T-helper 17 cell (primary cell): ENCODE measurements at places on chromosomes 5 and 9. TPM values are rescaled to one million over a fixed set of nuclear protein-coding genes. Genes with fewer than 3 reads are reported as not detected.
A peak's percentile ranks its signal among the peaks of the same experiment; 100 is the strongest.

SEMA4D gene
- total RNA-seq: 312 TPM

FGD3 gene
- 160 TPM for total RNA-seq

- H3K27me3 ChIP-seq: no peaks in the 10 kb centered on the region
- peak overlapping the region; percentile 49 for H3K27ac ChIP-seq
- H3K4me1 ChIP-seq: peaks cover 15% of the 10 kb centered on the region
- peak overlapping the region; percentile 19 for H3K4me3 ChIP-seq
Measured at GRCh38 chr5:150789943-150790611, 11.5 kb downstream of the SMIM3 start.

- H3K36me3 ChIP-seq: peaks cover 26% of the 10 kb centered on the region
- no peak for DNase-seq
- no peak overlapping the region for H3K4me3 ChIP-seq
- peak overlapping the region; percentile 62 for H3K27ac ChIP-seq
- peaks cover 11% of the 10 kb centered on the region for H3K4me1 ChIP-seq
Measured at GRCh38 chr5:169705322-169705721, 68.2 kb downstream of the DOCK2 start.

GRCh38 chr9:86308687-86309086, 26.3 kb upstream of the ISCA1 start:
- no peaks in the 10 kb centered on the region for H3K27me3 ChIP-seq
- H3K36me3 ChIP-seq: peaks cover 10% of the 10 kb centered on the region

- H3K4me1 ChIP-seq: no peaks in the 10 kb centered on the region
- H3K36me3 ChIP-seq: no peaks in the 10 kb centered on the region
- H3K27me3 ChIP-seq: peaks cover 10% of the 10 kb centered on the region
- H3K27ac ChIP-seq: no peak overlapping the region
- no peak for DNase-seq
- no peak overlapping the region for H3K4me3 ChIP-seq
Measured at GRCh38 chr5:14628346-14628745, 36.2 kb upstream of the OTULIN start.

DNA sequence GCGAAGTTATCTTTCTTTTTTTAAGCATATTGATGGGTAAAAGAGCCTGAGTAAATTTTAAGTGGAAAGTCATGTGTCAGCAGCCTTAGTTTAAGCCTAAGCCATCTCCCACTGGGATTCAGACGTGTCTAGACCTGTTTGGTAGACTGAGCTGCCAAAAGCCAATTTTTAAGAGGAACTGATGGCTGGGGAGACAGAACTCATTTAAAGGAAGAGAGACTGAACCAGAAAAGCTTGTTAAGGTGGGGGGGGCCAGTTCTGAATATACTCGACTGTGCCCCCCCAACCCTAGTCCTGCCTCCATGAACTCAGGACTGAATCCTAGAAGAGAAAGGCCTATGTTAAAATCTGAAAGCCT, 58.3 kb upstream of the PLPP1 start:
- H3K27me3 ChIP-seq: no peaks in the 10 kb centered on the region
- no peaks in the 10 kb centered on the region for H3K4me1 ChIP-seq
- H3K36me3 ChIP-seq: peaks cover under 1% of the 10 kb centered on the region
- no peak for DNase-seq

DNA sequence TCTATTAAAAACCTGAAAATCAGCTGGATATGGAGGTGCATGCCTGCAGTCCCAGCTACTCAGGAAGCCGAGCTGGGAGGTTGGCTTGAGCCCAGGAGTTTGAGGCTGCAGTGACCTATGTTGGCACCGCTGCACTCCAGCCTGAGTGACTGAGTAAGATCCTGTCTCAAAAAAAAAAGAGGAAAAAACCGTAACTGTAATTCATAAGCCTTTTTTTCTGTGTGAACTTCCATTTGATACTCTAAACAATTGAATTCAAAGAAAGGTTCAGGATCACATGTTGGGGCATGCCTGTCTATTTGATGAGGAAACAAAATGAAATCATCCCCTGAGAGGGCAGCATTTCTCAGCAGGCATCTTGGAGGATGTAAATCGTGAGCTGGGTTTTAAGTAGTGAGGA, 38.8 kb downstream of the ITGA2 start:
- peaks cover 2% of the 10 kb centered on the region for H3K36me3 ChIP-seq
- H3K27me3 ChIP-seq: no peaks in the 10 kb centered on the region
- H3K4me1 ChIP-seq: peaks cover 11% of the 10 kb centered on the region
- H3K27ac ChIP-seq: no peak overlapping the region

DNA sequence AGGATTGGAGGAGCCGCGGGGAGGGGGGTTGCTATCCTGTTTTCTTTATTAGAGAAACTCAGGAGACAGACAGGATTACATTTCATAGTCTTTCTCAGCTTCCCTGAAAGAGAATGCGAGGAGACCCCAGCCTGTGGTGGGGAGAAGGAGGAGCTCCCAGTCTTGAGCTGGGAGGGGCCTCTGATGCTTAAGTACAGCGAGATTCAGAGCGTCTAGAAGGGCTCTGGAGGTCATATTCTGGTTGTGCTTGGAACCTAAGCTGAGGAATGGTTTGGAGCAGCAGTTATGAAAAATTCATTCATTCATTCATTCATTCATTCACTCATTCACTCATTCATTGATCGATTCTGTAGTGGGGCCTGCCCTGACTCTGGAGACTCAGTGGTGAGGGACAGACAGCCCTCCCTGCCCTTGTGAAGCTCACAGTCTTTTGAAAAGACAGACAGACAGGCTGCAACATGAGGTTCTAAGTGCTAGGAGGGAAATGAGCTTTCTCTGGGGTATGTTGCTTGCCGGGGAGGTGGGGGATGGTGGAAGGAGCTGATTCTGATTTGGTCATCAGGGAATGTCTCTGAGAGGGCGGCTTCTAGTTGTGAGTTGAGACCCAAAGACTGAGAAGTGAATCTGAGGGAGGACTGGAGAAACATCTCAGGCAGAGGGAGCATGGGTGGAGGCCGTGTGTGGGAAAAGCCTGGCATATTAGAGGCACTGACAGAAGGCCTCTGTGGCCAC, 2.5 kb upstream of the SPRY4 start:
- H3K4me3 ChIP-seq: no peak overlapping the region
- peaks cover 42% of the 10 kb centered on the region for H3K27me3 ChIP-seq
- peaks cover 22% of the 10 kb centered on the region for H3K4me1 ChIP-seq
- no peak for DNase-seq
- H3K27ac ChIP-seq: no peak overlapping the region
- H3K36me3 ChIP-seq: no peaks in the 10 kb centered on the region

DNA sequence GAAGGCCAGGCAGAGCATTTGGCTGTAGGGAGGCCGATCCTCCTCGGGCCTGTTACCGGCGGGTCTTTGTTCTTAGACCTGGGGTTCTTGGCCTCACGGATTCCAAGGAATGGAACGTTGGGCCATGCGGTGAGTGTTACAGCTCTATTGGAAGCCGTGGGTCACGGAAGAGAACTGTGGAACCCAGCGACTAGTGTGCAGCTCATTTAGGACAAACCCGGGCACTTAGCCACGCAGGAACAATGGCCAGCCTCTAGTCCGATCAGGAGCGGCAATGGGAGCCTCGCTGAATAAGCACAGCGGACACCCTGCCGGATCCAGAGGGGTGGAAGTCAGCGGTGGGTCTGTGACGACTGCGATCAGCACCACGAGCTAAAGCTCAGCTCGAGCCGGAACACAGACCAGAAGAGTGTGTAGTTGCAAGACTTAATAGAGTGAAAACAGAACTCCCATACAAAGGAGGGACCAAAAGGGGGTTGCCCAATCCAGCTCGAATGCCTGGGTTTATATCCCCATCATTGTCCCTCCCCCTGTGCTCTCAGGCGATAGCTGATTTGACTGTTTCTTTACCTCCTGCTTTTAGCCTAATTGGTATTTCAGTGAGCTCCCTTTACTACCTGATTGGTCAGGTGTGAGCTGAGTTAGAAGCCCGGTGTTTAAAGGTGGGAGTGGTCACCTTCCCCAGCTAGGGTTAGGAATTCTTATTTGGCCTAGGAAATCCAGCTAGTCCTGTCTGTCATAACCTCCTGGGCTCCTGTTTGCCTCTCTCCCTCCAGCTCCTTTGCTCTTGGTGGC, 53.7 kb upstream of the RPL26L1 start:
- peaks cover 9% of the 10 kb centered on the region for H3K4me1 ChIP-seq
- peaks cover 7% of the 10 kb centered on the region for H3K36me3 ChIP-seq
- H3K27ac ChIP-seq: peak overlapping the region; percentile 60
- H3K27me3 ChIP-seq: no peaks in the 10 kb centered on the region

- no peaks in the 10 kb centered on the region for H3K27me3 ChIP-seq
- no peak for DNase-seq
- no peak overlapping the region for H3K27ac ChIP-seq
- H3K36me3 ChIP-seq: peaks cover 4% of the 10 kb centered on the region
- no peaks in the 10 kb centered on the region for H3K4me1 ChIP-seq
- no peak overlapping the region for H3K4me3 ChIP-seq
Measured at GRCh38 chr5:80474929-80475328, 13.0 kb upstream of the FAM151B start.

DNA sequence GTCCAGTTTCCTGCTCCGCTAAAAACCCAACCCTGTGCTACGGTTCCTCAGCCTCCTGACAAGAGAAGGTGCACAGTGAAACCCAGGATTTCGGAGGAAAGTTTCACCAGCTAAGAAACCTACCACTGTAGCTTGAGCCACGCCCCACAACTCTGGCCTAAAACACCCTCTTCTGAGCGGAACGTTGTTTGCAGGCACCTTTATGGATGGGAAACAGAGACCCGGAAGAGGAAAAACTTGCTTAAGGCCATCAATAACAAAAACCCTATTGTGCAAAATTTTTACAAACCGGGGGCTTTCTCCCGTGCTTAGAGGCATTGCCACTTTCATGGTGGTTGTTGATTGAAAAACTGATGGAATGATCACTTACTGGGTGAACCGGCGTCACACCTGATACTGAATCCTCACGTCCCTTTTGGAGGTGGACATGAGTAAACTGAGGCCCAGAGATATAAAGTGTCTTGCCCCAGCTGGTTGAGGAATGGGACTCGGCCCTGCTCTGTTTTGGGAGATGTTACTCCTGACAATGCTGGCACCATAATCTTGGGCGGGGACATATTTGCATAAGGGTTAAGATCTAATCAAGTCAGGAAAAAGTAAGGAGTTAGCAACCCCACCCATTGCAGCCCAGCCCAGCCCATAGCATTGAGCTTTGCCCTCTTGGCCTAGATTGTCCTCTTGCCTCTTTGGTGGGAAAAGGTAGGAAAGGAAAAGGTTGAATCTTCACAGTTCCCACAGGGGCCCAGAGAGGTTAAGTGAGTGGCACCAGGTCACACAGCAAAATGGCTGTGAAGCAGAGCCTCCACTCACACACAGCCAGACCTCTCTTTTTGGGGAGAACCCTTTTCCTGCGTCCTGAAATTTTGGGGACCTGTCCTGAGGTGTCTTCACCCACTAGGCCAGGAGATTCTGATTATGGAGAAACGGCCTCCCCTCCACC, 23.2 kb upstream of the PTGS1 start:
- peak overlapping the region; percentile 84 for H3K4me3 ChIP-seq
- H3K36me3 ChIP-seq: no peaks in the 10 kb centered on the region
- no peak overlapping the region for H3K27ac ChIP-seq
- no peak for DNase-seq
- H3K27me3 ChIP-seq: peaks cover 67% of the 10 kb centered on the region

DNA sequence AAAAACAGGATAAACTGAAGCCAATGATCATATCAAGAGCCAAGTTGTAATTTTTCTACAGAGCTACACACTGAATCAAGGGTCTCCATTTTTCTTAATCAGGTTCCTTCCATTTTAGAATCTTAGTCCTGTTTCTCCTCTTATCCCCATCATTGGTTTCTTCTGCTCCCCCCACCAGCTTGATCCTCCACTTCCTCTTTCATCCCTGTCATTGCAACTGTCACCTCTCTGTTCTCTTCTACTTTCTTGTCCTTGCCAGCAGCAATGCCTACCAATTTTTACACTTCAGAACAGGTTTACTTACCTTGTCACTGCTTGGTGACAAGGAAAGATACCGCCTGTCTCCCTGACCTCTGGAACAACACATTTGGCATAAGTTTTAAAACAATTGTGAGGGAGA, 97.3 kb downstream of the CFAP90 start:
- peaks cover 79% of the 10 kb centered on the region for H3K27me3 ChIP-seq
- H3K4me3 ChIP-seq: no peak overlapping the region
- H3K4me1 ChIP-seq: peaks cover 4% of the 10 kb centered on the region
- H3K36me3 ChIP-seq: peaks cover 5% of the 10 kb centered on the region
- DNase-seq: no peak

- H3K27me3 ChIP-seq: peaks cover 33% of the 10 kb centered on the region
- no peak overlapping the region for H3K27ac ChIP-seq
- H3K36me3 ChIP-seq: no peaks in the 10 kb centered on the region
Measured at GRCh38 chr9:99403371-99403770, 181.3 kb downstream of the SEC61B start.

DNA sequence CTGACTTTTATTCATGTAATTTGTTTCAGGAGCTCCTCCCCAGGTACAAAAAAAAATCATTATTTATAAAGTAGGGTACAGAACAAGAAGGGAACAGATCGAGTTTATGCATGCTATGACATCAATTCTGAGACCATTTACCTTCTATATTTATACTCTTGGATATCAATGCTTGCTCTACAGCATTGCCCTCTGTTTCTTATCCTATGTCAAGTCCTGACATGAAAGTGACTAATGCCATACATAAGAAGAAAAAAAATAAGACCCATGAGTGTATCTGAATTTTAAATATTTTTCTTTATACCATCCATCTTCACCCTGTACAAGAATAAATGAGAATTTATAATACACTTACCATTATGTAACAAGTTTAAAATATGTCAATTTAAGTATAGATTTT, 2016.3 kb upstream of the CDH9 start:
- H3K4me3 ChIP-seq: no peak overlapping the region
- H3K36me3 ChIP-seq: no peaks in the 10 kb centered on the region
- no peaks in the 10 kb centered on the region for H3K4me1 ChIP-seq

DNA sequence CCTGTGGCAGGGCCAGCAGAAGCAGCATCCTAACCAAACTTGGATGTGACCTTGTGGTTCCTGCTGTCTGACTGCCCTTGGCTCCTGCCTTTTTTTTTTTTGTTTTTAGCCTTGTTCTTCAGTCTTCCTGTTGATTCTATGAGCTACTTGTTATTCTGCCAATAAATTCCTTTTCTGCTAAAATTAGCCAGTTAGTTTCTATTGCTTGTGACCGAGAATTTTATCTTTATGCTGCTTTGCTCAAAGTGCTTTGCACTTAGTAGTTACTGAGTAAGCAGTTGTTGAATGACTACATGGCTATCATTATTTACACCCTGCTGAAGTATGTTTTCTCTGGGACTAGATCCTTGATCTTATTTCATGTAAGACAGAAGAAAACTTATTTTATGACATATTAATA, 20.8 kb upstream of the ATG10 start:
- peaks cover 4% of the 10 kb centered on the region for H3K36me3 ChIP-seq
- no peak overlapping the region for H3K4me3 ChIP-seq
- H3K27me3 ChIP-seq: no peaks in the 10 kb centered on the region
- no peaks in the 10 kb centered on the region for H3K4me1 ChIP-seq

- peaks cover 14% of the 10 kb centered on the region for H3K27me3 ChIP-seq
- DNase-seq: no peak
- no peak overlapping the region for H3K4me3 ChIP-seq
- H3K36me3 ChIP-seq: no peaks in the 10 kb centered on the region
- peaks cover 20% of the 10 kb centered on the region for H3K4me1 ChIP-seq
- H3K27ac ChIP-seq: no peak overlapping the region
Measured at GRCh38 chr5:44807269-44807668, 1.5 kb upstream of the MRPS30 start.

DNA sequence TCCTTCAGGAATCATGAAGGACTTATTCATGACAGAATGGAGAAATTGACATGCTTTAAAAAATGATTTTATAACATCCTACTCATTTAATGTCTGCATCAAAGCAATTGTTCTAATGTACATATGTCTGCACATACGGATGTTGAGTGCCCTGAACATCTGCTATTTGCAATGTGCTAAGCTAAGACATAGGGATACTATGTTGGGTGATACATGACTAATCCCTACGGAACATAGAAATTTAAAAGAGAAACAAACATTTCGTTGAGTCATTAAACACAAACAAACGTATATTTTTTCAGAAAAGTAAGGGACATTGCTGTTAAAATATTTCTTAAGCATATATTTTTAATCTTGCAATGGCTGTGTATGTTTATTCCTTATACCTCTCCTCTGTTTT, 686.5 kb upstream of the ADAMTS16 start:
- DNase-seq: no peak
- H3K27me3 ChIP-seq: no peaks in the 10 kb centered on the region
- H3K4me3 ChIP-seq: no peak overlapping the region
- no peaks in the 10 kb centered on the region for H3K36me3 ChIP-seq
